NCI-H524 treated with DMSO at 0.1 percent for 48 hours (cell line): ENCODE measurements at places on chromosomes 16 and 17.
A peak's percentile ranks its signal among the peaks of the same experiment; 100 is the strongest.

DNA sequence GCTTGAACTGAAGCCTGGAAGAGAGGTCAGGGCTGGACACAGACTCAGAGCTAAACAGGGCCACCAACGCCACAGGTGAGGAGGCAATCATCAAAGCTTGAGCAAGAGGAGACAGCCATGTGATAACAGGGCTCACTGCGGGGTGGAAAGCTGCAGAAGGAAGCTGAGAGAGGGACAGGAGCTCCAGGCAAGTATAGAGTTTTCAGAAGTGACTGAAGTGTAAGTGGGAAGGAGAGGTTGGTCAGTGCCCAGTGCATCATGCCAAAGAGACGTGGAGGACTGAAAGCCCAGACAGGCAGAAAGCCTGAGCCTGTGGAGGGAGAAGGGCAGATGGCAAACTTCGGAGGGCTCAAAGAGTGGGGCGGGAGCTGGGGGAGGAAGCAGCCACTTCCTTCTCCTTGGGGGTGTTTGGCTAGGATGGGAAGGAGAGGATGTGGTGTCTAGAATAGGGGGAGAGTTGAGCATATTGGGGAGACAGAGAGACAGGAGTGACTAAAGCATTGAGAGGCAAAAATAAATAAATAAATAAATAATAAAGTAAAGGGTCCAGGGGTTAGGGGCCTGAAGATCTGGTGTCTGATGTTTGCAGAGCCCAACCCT, 2.6 kb downstream of the KIFC3 start:
- DNase-seq, result no peak

DNA sequence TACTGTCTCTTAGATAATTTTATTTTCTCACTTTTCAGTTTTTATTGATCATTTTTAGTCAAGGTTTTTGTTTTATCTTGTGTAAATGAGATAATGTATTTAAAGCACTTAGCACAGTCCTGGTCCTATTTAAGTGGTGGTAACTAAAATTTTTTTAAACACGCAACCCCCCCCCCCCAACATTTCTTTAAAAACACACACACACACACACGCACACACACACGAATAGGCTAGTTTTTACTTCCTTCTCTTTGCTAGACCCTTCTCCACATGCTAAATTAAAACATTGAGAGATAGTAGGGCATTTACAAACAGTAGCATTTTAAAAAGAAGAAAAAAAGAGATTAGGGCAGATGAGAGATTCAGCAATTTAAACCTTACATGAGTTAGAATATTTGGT, 5.0 kb downstream of the NFATC3 start:
- no peak for DNase-seq

GRCh38 chr16:14015948-14016347, 55.2 kb upstream of the MRTFB start:
- DNase-seq, result no peak

GRCh38 chr17:72372185-72372584, 251.4 kb downstream of the SOX9 start:
- DNase-seq, result no peak

DNA sequence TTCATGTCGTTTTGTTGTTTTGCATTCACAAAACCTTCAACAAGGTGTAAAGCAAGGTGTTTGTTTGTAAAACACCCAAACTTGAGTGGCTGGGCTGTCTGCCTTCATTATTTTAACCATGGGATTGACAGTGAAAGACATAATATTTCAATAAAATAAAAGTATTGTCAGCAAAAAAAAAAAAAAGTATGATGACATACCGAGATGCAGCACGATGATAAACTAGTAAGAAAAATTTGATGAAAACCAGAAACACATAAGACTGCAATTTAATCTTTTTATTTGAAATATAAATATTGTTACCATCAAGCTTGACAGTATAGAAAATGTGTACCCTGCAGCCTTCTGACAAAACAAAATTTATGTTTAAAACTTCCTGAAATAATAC, 419.3 kb upstream of the DYNLRB2 start:
- DNase-seq, result no peak

DNA sequence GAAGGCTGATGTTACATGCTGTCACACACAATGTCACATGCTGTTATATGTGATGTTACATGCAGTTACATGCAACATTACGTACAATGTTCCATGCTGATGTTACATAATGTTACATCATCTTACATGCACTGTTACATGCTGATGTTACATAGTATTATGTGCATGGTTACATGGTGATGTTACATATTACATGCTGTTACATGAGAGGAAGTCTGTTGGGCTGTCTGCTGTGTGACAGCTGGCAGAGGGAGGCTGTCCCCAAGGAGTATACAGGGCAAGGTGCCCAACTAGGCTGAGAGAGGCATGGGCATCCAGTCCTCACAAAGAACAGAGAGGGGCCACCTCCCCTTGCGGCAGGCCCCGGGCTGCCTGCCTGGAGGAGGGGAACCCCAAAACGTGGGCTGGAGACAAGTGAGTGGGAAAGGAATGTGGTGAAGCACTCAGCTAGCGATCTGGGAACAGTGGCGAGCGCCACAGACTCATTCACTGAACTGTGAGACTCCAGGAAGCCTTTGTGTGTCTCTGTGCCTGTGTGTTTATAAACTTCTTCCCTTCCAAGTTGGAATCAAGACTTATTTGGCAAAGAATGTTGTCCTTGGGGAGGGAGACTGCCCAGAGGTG, 30.6 kb downstream of the TMEM92 start:
- DNase-seq, result no peak

- no peak for DNase-seq
Observed at GRCh38 chr16:381012-381788, 578 bp downstream of the PGAP6 start.

DNA sequence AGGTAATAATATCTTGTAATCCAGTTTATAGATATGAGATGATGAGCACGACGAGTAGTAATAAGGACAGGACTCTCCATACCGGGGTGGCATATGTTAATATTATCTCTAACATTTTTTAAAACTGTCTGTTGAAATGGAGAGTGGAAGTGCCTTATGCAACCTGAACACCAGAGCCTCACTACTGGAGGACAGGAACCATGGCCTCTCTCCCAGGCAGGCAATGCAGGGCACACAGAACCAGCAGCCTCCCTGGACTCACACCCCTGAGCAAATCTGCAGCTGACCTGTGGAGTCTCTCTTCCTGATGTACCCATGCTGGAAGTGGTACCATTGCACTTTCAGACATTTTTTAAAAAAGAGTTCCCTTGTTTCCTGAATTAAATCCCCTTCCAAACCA, 55.2 kb upstream of the ERN1 start:
- DNase-seq, result no peak

DNA sequence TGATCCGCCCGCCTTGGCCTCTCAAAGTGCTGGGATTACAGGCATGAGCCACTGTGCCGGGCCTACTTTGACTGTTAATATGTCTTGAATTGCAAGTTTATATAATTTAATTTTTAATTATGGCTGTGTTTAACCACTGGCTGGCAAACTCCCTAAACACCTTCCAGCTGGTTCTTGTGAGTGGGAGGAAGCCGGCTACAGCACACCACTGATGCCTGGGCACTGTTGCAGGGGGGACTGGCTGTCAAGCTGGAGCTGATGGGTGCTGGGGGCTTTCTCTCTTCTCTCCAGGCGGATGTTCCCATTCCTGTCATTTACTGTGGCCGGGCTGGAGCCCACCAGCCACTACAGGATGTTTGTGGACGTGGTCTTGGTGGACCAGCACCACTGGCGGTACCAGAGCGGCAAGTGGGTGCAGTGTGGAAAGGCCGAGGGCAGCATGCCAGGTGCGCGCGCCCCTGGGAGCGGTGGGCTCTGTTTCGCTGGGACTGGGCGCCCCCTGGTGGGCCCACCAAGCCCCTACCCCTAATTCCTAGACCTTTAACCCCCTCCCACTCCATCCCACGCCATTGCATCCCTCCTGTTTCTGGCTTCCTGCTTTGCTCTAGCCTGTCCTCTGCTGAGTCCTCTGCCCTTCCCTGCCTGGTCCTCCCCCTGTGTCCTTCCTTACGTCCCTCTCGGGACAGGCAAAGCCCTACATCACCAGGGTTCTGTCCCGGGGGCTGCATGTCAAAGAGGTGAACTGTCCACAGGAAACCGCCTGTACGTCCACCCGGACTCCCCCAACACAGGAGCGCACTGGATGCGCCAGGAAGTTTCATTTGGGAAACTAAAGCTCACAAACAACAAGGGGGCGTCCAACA, 9.5 kb downstream of the TBX21 start:
- no peak for DNase-seq

DNA sequence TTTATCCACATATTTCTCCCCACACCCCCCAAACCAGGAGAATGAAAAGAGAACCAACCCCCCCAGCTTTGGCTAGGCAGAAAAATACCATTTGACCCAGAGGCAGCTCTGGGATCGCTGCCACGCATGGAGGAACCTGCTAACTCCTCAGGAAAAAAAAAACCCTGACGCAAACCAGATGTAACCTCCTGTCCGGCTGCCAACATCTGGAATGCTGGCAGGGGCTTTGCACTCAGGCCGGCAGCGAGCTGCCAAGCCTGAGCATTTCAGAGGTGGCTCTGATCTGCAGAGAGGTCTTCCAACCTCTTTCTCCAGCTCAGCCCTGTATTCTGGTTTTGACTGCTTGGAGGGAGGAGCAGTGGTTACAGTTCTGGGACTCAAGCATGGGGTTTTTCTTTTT, 8.2 kb downstream of the IGFBP4 start:
- DNase-seq, result no peak

DNA sequence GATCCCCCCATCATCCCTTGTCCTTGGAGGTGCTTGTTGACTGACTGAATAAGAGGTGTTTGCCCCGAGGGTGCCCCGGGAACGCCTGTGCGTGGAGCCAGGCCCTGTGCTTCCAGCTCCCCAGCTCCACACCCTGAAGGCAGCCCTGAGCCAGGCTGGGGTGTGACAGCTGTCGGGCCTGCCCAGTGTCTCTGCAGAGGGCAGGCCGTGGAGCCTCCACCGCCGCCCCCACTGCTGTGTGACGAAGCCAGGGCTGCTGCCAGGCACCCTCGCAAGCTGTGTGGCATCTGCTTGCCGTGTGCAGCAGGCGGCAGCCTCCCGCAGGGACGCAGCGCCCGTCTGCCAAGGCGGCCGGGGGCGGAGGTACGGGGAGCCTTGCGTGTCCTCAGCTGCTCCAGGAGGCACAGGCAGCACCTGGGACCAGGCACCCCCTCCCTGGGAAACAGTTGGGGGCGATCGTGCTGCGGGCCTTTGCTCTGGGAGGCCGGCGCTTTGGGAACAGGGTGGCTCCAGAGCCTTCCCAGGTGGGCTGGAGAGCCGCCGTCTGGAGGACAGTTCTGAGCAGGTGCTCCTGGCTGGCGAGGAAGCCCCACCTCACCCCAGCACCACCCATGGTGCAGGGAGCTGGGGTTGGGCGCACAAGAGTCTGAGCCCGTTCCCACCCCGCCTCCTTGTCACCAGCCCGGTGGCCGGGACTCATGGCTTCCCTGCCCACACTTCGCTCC, 26.6 kb downstream of the GSE1 start:
- DNase-seq, result peak; percentile 75

DNA sequence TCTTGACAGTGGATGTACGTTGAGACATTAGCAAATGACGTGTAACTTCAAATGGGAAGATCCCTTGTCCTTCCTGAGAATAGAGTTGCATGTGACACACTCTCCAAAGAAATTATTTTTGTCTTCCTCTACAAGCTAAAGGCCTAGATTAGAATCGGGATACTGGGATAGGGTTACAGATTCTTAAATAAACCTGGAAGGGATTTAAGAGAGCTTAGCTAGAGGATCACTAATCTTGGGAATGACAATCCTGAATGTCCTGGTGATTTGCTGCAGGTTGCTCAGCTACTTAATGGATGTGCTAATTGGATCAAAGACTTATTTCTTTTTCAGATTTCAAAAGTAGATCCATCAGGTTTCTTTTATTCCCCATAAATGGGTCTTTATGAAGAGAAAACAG, 101.9 kb downstream of the KCNJ2 start:
- peak; percentile 99 for DNase-seq

GRCh38 chr16:17351441-17352035, 119.2 kb downstream of the XYLT1 start:
- DNase-seq, result no peak

GRCh38 chr16:25223964-25224363, 7.2 kb downstream of the AQP8 start:
- DNase-seq, result no peak

- no peak for DNase-seq
Observed at GRCh38 chr16:56281249-56281805, 90.0 kb downstream of the GNAO1 start.

DNA sequence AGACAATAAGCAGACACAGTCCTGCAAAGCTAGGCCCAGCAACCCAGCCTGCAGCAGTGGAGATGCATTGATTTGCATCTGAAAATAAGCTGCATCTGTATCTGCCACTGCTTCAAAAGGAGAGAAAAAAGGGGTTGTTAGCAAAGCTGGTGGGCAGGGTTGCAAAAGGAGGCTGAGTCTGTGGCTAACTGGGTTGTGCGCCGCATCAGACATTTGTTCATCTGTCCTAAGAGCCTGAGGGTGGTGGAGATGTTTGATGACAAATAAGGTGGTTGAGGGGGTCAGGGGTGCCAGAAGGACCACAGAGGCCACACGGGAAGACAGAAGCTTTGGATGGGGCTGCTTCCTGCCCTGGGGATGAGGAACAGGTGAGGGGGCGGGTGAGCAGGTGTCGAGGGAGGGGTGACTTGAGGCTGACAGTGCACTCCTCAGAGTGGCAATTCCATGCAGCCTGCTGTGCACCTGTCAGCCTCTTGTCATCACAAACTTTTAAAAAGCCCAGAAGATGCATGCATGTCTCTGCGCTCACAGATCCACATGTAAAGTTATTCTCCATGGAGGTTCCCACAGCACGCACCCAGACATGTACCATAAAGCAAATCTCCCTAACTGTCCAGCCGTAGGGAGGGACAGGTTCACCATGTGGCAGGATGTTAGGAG, 35.4 kb downstream of the WSB1 start:
- DNase-seq, result no peak

- no peak for DNase-seq
Observed at GRCh38 chr16:86258713-86259112, 251.6 kb upstream of the FOXF1 start.

- no peak for DNase-seq
Observed at GRCh38 chr17:57288040-57288772, 31.9 kb downstream of the MSI2 start.

DNA sequence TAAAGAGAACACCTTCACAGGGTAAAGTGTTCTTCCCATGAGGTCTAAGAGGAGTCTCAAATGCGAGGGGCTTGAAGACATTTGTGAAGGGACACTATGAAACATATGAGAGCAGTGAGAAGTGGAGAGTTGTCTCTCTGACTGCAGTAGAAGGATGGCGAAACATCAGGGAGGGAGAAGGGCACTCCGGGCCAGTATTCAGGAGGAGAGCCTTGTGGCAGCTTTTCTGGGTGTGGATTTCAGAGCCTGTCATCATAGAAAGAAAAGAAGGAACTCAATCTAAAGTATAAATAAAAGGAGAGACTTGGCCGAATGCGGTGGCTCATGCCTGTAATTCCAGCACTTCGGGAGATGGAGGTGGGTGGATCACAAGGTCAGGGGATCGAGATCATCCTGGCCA, 117.2 kb downstream of the RBFOX1 start:
- DNase-seq, result no peak

DNA sequence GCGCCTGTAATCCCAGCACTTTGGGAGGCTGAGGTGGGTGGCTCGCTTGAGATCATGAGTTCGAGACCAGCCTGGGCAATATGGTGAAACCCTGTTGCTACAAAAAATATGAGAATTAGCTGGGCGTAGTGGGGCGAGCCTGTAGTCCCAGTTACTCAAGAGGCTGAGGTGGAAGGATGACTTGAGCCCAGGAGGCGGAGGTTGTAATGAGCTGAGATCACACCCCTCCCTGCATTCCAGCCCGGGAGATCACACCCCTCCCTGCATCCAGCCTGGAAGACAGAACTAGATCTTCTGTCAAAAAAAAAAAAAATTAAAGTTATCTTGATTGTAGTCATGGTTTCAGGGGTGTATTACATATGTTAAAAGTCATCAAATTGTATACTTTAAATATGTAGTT, 26.8 kb upstream of the GLG1 start:
- no peak for DNase-seq

GRCh38 chr17:55263569-55264277, 1.0 kb upstream of the HLF start:
- DNase-seq, result no peak
